SJSA1 (cell line): ENCODE measurements at places on chromosomes 13 and 19. TPM values are rescaled to one million over a fixed set of nuclear protein-coding genes. Genes with fewer than 3 reads are reported as not detected.

DNA sequence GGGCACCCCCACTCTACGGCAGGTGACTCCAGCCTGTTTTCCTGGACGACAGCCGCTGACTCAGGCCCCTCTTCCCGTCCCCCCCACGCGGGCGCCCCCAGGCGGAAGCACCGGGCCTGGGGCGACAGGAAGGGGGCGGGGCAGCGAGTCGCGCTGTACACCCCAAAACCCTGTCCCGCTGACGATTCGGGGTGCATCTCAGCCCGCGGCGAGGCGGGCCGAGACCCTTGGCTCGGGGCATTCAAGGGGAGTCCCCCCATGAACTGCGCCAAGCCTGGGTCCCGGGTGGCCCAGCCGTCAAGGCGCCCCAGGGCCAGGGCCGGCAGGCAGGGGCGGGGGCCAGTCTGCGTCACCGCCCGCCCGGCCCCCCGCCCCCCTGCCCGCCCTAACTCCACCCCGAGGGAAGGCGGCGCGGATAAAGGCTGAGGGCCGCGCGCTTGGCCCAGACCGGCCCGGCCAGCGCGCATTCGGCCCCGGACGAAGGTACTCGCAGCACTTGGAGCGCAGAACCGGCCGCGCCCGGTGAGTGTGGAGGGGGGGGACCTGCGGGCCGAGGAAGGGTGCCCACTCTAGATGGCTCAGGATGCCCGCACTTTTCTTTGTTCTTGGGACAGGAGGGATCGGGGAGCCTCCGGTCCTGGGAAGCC is at the start of gene MIDN:
Gene MIDN, plus strand, starts transcription at position 445 of the 647 bp plus-strand sequence. CDS start 1,714 bp downstream, outside the sequence.
- DNase-seq = peak; percentile 96

DNA sequence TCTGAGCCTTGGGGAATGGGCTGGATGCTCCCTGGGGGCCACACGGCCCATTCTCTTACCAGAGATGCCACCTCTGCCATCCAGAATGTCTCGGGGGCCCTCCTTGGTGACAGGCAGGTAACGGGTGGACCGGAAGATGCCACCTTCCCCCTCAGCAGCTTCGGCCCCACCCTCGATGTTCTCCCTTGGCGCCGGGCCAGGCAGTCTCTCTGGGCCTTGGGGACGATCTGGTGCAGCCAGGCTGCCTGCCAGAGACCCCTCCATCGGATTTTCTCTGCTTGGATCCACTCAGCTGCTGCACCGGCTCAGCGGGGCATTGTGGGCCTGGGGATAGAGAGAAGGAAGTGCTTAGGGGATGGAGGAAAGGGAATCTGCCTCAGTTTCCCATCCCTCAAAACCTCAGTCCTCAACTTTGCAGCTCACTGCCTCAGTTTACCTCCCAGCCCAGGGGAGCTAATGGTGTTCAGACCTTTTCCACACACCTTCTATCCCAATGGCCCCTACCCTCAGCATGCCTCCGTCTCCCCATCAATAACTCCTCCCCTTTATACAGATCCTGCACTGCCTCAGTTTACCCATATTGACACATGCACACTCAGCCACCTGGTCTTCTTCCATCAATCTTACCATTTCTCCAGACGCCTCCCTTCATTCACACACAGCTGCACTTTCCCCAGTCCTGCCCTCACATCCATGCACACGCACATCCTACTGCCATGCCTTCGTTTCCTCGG is 1.5 kb downstream of the WIZ start:
- no peak for DNase-seq

- DNase-seq = no peak
Observed at GRCh38 chr13:43757266-43757665, 29.5 kb downstream of the ENOX1 start.

- no peak for DNase-seq
Observed at GRCh38 chr19:32265995-32266394, 79.4 kb upstream of the ZNF507 start.

Gene ZNF726
- total RNA-seq = 2.2 and 7.3 TPM in 2 replicates

- DNase-seq = no peak
Observed at GRCh38 chr13:77698201-77699058, 943 bp downstream of the SLAIN1 start.
